Eye (tissue), 1 donor: ENCODE measurements at places on chromosomes 5 and 9.

- DNase-seq: no peak
Observed at GRCh38 chr9:129319938-129320481, 141.9 kb upstream of the IER5L start.

- no peak for DNase-seq
Observed at GRCh38 chr5:95969055-95969454, 7.4 kb upstream of the ELL2 start.

DNA sequence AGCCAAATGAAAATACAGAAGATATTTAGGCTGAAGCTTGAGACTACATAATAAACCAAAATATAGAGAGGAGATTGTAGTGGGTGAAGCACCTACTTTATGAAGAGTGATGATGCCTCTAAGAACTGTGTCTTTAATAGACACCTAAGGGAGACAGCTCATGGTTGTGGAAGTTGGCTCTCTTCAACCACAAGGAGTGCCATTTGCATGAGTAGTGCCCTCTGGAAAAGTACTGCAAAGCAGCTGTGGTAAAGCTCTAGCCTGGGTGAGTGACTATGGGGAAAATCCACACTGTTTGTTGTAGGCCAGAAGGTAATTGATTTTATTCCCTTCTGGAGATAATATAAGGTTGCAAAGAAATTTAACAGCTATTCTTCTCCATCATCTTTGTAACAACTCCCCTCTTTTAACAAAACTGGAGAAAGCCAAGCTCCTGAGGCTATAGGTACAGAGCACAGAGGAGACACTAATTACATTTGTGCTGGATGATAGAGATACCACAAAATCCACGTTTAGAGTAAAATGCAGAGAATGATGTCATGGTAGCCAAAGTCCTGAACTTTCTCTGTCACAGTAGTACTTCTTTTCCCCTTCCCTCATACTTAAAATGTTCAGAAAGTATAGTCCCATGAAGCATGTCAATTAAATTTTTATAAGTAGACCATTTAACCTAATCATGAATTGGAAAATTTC lies 122.8 kb downstream of the STARD4 start:
- no peak for DNase-seq

- DNase-seq: no peak
Observed at GRCh38 chr9:133374612-133375115, 1.2 kb downstream of the SURF4 start.

DNA sequence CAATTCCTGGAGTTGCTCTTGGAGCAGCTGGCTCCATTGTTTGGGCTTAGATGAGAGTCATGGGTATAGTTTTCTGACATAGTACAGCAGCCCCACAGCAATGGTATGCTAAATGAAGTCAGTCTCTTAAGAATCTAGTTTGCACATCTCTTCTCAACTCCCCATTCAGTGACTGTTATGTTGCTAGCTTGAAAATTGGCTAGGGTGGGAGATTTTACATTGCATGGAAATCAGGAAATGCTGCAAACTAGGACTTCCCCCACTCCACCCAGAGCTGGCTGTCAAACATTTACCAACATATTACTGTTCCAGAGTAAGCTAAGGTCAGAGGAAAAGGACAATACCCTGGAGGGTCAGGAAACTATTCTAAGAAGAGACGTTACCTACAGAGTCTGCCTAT lies 17.6 kb upstream of the FCHO2 start:
- no peak for DNase-seq

GRCh38 chr9:38343552-38343951 lies 49.0 kb upstream of the ALDH1B1 start:
- no peak for DNase-seq

DNA sequence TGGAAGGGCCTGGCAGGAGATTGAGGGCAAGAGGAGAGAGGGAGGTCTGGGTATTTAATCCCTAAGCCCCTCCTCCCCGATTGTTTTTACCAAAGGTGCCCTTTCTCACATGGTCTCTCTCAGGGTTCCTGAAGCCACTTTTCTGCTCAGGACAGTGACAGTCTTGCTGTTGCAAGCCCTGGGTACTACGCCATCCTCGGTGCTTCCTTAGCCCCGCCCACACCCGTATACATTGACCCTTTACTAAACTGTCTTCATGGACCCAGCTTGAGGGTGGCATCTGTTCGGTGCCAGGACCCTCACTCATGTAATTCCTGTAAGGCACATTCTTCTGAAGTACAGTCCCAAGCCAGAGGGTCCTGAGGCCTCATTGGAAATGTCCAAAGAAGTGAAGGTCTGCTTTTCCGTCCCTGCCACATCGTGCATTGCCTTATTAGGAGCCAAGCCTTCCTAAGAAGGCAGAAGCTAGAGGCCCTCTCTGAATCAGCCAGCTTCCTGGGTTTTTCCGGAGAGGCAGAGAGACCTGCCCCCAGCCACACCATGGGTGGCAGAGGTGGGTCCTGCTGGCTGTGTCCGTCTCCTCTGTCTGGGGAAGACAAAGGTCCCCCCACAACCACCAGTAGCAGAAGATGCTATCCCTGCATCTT lies 1.9 kb upstream of the SH3PXD2B start:
- DNase-seq: no peak

DNA sequence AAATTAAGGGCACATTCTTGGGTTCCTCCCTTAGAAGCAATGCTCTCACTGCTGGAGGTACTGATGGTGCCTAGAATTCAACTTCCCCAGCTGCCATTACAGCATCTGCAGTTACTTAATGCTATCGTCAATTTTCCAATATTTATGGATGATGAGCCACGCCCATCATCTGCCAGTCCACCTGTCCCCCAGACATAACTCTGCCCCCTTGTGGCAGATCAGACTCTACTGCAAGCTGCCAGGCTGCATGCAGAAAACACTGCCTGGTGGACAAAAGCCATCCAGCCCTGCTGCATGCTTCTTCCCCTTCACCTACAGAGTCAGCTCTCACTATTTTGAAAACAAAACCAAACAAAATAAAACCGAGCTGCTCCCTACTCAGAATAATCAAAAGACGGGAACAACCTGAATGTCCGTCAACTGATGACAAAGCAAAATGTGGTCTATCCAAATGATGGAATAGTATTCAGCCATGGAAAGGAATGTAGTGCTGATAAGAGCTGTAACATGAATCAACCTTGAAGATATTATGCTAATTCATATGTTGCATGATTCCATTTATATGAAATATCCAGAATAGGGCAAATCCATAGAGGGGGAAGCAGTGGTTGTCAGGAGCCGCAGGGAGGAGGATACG lies 66.4 kb downstream of the RETREG1 start:
- no peak for DNase-seq

- no peak for DNase-seq
Observed at GRCh38 chr9:96048956-96049831, 173.7 kb downstream of the ERCC6L2 start.

DNA sequence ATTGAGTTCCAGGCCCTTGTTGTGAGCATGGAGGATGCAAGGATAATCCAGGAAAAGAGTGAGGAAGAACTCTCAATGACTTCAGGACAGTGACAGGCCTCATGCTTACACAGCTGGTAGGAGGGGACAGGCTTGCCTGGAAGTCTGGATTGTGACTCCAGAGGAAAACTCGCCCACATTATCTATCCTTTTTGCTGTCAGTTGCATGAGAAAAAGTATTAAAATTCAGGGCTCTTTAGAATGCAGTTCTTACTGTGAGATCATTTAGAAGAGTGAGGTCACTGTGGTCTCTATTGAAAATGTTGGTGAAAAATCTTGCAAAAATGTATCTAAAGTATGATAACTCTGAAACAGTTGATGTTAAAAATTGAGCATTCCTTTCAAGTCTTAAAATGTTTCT lies 30.5 kb downstream of the NTRK2 start:
- no peak for DNase-seq
